Putamen (tissue), 1 donor: ENCODE measurements at places on chromosomes 7 and 10.

GRCh38 chr10:28738200-28738599, 60.9 kb downstream of the BAMBI start:
- DNase-seq: no peak

GRCh38 chr7:5231116-5231515, 41.1 kb downstream of the WIPI2 start:
- no peak for DNase-seq

GRCh38 chr7:134891262-134891695, 95.0 kb upstream of the AGBL3 start:
- DNase-seq: peak; percentile 90

DNA sequence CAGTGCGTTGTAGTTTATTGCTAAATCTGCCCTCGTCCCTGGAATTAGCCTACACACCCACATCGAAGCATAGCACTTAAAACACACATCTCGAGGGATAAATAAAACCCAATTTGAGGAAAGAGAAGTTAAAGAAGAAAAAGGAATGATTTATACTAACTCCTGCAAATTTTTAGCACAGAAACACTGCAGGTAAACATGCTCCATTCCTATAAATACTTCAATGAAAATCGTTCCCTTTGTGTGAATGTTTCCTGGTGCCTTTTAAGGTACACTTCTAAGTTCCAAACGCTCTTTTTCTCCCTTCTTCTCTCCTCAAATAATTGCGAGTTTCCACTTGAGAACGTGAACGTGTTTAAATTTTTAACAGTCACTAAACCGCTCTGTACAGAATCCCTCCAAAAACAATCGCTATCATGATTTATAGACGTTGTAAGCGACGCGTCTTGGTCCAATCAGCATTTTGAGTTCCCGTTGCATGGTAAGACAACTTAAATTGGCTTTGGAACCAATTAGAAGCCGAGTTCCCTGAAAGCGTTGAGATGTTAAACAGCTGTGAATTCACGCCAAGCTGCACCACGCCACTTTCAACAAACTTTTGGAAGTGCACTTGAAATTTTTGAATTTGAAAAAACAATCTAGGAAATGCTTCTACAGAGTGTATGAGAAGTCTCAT, 12.5 kb upstream of the EBLN1 start:
- DNase-seq: peak; percentile 50

- no peak for DNase-seq
Measured at GRCh38 chr10:100826983-100827818, 81.8 kb downstream of the PAX2 start.

DNA sequence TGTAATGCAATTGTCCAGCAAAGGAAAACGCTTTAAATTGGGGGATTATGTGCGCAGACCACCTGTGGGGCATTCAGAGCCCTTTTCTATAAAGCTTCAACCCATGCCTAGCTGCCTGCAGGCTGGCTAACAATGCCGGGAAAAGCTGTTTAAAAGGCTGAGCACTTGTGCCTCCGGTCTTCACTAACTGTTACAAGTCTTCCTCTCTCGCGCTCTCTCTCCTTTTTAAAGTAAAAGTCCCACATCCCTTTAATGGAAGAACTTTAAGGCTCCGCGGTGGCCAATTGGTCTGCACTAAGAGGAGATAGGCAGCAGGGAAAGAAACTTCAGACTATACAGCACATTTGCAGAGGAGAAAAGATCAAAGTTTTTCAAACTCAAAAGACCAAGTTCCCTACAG, 4.6 kb downstream of the FZD8 start:
- DNase-seq: no peak

DNA sequence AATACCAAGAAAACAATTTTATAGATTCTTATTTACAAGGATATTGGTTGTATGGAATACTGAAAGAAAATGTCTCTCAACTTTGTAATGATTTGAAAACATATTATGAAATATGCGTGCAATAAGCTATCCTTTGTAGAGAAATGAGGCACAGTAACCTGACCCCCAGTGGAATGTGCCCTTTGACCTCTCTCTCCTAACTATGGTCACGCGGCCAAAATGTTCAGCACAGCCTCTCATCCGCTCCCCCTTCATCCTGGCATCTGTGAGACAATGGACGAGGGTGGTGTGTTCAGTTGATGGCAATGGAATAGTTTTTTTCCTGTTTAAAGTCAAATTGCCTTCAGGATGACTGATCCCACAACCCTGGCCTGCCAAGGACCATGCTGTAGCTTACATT, 13.3 kb downstream of the BEND7 start:
- DNase-seq: no peak

DNA sequence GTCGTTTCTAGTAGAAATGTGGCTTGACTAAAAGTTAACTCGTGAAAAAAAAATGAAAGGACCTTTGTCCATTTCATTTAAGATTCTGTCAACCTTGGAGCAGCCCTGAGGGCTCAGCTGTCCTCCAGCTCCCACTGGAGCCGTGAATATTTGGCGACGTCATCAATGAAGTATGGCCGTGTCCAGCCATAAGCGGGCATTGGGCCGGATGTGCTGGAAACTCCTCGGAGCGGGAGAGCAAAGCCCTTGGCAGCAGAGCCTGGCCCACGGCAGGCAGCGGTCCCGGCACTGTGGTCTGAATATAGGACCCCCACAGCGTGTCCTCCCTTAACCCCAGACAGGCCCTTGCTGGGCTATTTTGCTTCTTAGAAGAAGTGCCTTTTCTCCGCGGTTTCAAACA, 50.0 kb downstream of the JAKMIP3 start:
- no peak for DNase-seq

- no peak for DNase-seq
Measured at GRCh38 chr7:112782498-112782897, 7.7 kb downstream of the TMEM168 start.

- DNase-seq: no peak
Measured at GRCh38 chr10:7185367-7185690, 225.5 kb downstream of the SFMBT2 start.

DNA sequence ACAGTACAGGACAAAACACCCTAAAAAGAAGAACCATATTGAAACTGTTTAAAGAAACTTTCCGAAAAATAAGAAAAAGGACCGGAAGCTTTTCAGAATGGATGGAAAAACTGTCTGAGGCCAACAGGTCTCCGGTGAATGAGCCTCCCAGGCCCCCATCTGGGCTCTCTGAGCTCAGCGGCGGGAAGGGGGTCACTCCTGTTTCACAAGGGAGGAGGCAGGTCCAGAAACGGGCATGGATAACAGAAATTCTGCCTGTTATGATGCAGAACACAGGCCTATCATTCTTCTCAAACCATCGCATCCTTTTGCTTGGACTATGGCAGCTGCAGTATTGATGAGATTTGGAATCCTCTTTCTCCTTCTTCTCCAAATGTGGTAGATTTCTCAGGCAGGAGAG, 58.9 kb upstream of the SHH start:
- DNase-seq: no peak

- no peak for DNase-seq
Measured at GRCh38 chr10:98262571-98262970, 5.4 kb downstream of the LOXL4 start.

DNA sequence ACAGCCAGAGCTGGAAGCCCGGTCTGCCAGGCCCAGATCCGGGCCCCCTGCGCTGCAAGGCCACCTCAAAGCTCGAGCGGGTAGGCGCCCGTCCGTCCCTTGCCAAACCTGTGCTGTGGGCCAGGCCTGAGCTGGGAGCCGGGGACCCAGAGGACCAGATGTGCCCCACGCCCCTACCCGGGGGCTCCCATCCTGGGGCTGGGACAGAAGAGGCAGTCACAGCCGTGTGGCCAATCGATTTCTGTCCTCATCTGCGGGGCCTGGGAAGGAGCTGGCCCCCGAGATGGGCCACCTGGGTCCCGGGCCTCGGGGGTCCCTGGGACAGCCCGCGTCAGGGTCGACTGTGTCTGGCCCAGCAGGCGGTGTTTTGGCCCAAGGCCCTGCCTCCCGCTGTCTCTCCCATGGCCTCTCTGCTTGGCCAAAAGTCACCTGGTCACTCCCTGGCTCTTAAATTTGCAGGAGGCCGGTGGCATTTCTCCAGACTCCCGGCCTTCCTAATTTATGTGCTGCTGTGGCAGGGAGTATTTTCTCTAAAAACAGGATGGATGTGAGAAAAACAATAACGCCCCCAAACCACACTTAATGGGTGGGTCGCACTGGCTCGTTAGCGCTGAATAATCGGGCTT, 63.8 kb downstream of the UNCX start:
- DNase-seq: no peak

- DNase-seq: no peak
Measured at GRCh38 chr10:59876695-59877094, 29.7 kb downstream of the CCDC6 start.

DNA sequence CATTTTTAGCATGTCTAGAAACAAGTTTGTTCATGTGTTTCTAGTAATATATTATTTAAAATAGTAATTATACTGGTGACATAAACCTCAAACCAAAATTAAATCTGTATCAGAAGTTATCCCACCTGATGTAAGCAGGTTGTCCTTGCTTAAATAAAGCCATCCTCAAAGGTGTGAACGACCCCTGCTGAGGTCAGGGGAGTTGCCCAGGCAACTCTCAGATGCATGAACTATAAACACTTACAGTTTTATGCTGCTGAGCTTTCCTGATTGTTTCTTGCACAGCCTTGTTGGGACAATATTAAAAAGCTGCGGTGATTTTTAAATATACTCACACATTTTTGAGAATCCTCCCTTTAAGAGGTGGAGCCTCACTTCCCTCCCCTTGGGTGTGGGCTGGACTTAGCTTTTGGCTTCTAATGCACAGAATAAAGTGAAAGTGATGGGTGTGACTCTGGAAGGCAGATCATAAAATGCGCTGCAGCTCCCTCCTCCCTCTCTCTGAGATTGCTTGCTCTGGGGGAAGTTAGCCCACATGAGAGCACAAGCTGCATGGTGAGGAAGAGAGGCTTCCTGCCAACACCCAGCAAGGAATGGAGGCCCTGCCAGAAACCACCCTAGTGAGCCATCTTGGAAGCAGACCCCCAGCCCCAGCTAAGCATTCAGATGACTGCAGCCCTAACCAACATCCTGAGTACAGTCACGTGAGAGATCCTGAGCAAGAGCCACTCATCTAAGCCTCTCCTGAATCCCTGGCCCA, 152.7 kb downstream of the SKIDA1 start:
- DNase-seq: no peak

DNA sequence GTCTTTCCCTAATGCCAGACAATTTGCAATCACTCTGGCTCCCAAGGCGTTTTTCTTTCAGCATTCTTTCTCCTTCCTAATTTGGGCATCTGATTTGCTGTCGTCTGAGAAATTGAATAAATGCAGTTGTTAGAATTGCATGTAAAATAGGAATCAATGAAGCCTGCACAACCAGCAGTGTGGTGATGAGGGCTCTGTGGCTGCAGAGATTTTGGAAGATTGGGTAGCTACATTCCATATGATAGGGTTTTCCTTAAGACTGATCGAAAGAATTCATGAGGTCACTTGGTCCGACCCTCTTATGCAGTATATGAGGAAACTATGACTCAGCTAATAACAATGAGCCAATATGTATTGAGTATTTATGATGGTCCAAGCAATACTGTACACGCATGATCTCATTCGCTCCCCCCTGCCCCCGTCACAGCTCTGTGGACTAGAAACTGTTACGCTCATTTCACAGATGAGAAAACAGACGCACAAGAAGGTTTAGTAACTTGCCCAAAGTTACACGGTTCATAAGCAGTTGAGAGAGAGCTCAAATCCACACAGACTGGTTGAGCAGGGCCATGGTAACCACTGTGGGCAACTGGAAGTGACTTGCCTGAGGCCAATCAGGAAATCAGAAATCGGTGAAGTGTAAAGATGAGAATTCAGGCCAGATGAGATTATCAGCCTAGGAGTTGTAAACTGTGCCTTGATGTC, 527.2 kb downstream of the GATA3 start:
- DNase-seq: no peak

DNA sequence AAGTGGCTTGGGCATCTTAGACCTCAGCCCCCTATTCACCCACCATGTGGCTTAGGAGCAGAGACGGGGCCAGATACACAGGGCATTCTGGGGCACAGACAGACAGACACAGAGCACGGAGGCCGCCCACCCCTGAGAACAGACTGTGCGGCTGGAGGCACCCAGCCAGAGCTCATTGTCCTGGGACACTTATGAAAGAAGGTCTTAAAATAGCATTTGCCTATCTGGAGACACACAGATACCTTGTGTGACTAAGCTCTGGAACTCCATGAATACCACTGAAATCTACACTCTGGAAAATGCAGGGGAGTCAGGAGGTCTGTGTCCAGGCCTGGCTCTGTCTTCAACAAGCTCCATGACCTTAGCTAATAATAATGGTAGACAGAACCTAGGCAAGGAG, 41.4 kb upstream of the ADO start:
- no peak for DNase-seq

GRCh38 chr7:80726666-80727065, 88.2 kb downstream of the CD36 start:
- DNase-seq: no peak

DNA sequence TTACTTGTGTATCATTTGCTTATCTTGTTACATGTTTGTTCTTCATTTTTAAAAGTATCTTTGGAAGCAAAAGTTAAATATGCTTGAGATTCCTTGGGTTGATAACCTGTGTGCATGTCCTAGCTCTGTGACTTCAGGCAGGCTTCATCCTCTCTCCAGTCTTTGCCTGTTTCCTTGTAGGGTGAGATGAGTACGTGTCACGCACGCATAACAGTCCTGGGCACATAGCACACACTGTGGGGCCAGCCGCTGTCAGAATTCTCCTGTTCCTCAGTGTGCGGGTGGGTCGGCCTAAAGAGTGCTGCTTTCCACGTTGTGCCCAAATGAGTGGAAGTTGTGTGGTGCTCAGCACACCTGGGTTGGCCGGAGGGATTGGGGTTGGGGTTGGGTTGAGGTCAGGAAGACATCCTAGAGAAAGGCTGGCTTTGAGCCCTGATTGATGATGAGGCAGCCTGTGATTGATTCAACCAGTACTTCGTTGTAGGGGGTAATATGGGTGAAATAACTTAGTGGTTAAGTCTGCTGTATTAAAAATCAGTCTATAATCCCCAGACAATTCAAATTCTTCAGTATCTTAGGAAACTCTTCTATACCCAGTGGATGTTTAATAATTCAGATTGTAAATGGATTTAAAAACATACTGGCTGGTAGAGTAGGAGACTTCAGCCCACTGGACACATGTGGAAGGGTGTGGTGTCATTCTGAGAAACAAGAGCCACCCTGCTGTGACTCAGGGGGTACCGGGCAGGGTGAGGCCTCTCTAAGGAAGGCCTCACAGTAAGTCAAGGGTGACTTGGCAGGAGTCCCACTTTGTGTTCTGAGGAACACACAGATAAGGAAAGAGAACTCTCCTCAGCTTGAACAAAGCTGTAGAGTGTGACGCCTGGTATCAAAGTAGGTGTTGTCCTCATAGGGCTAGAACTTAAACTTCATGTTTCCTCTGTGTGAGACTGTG, 54.8 kb downstream of the DAGLB start:
- no peak for DNase-seq

DNA sequence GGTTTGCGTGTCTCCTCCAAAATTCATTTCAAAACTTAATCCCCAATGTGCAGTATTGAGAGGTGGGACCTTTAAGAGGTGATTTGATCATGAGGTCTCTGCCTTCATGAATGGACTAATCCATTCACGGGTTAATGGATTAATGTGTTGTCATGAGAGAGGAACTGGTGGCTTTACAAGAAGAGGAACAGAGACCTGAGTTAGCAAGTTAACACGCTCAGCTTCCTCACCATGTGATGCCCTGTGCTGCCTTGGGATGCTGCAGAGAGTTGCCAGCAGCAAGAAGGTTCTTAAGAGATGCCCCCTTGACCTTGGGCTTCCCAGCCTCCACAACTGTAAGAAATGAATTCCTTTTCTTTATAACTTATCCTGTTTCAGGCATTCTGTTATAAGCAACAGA, 3.7 kb upstream of the TCTN3 start:
- peak; percentile 17 for DNase-seq

GRCh38 chr10:93106631-93107072, 33.0 kb downstream of the CYP26A1 start:
- DNase-seq: no peak

GRCh38 chr7:80415114-80415513, 96.8 kb downstream of the GNAT3 start:
- DNase-seq: no peak
